ENCODE measurements at places on chromosomes 11 and 22.

DNA sequence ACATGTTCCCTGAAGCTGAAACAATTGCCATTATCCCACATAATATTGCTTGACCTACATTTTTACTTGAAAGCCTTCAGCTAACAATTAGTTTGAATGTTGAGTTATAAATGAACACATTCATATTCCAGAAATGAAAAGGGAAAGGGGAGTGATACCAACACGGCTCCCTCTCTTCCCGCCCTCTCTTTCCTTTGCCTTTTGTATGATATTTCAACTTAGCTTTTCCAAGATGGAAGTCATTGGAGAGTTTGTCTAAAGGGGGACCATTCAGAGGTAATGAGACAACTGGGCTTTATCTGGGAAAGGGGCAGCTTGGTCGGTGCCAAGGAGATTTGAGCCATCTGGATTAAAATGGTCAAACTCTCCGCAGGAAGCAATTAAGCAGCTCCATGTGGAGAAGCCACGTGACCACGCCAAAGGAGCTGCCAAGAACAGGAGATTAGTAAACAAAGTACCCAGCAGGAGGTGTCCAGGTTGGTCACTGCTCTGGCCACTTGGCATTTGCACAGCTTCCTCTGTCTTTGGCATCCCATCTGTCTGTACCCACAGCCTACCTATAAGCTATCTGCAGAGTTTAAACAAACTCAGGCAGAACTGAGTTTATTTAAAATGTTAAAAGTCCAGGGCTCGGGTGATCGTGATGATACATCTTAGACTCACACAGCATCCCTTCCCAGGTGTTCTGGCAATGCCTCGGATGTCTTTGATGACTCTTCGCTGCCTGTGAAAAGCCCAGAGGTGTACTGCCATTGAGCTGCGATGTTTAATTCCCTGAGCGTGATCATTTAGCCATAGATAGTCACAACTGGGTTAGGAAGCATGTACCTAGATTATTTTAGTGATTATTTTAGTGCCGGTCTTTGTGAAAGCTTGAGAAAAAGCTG, 735.9 kb downstream of the NTM start:
- no peaks in the 10 kb centered on the region for H3K27me3 ChIP-seq
- no peak overlapping the region for H3K4me3 ChIP-seq
- no peaks in the 10 kb centered on the region for H3K4me1 ChIP-seq

DNA sequence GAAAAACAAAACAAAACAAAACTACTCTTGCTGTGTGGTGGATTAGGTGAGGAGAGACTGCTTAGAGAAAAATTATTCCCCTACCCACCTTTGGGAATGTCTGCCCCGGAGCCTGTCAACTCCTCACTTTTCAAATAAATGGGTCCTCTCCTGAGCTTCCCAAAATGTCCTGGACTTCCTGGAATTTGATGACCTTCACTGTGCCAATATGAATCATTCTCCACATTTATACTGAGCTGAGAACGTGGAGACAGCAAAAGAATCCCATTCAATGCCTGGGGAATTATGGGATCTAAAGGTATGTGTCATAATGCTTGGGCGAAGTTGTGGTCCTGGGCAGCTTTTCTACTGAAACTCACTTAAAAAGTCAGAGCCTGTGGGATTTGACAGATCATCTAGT, 136.8 kb downstream of the KIF18A start:
- no peaks in the 10 kb centered on the region for H3K36me3 ChIP-seq
- H3K4me3 ChIP-seq: no peak overlapping the region
- H3K27ac ChIP-seq: no peak overlapping the region
- no peaks in the 10 kb centered on the region for H3K27me3 ChIP-seq
- H3K4me1 ChIP-seq: no peaks in the 10 kb centered on the region

- no peak for DNase-seq
- H3K27me3 ChIP-seq: no peaks in the 10 kb centered on the region
- no peak overlapping the region for H3K4me3 ChIP-seq
- H3K27ac ChIP-seq: peak overlapping the region; percentile 80
- H3K4me1 ChIP-seq: peaks cover 6% of the 10 kb centered on the region
These were observed 21.6 kb upstream of the PEX26 start for GRCh38 chr22:18056161-18056666.

- DNase-seq: no peak
- no peaks in the 10 kb centered on the region for H3K4me1 ChIP-seq
- H3K27ac ChIP-seq: no peak overlapping the region
- H3K4me3 ChIP-seq: no peak overlapping the region
These were observed 10.5 kb upstream of the PANX3 start for GRCh38 chr11:124600621-124601320.

DNA sequence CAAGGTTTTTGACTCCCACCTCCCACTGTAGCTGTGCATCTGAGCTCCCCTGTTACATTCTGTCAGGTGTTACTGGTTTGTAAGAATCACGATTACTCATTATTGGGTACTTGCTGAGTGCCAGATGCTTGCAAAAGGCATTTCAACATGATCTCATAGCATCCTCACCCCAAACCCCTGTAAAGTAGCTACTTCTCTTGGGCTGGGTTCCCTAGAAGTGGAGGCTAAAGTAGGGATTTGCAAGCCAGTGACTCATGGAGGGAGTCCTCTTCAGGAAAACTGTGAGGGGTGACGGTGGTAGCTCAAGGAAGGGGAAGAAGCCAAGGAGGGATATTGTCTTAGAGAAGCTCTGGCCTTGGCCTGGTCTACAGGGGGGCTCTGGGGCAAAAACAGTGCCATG, 78.6 kb downstream of the TIMP3 start:
- H3K27me3 ChIP-seq: peaks cover 2% of the 10 kb centered on the region
- no peak overlapping the region for H3K27ac ChIP-seq
- no peaks in the 10 kb centered on the region for H3K36me3 ChIP-seq
- H3K4me3 ChIP-seq: no peak overlapping the region
- no peaks in the 10 kb centered on the region for H3K4me1 ChIP-seq
- DNase-seq: no peak

DNA sequence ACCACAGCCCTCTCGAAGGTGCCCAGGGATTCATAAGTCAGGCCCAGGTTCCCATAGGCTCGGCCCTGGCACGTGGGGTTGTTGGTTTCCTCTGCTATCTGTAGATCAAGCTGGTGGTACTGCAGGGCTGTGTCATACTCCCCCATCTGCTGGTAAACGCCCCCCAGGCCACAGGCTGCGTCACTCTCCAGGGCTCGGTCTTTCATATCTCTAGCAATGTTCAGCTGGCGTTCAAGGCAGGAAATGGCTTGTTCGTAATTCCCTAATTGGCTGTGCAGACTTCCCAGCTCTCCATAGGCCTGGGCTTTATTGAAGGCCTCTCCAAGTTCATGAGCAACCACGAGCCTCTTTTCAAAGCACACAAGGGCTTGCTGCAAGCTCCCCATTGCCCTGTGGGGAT, 186.4 kb upstream of the PITPNB start:
- no peak overlapping the region for H3K4me3 ChIP-seq
- no peaks in the 10 kb centered on the region for H3K27me3 ChIP-seq
- H3K36me3 ChIP-seq: no peaks in the 10 kb centered on the region
- no peaks in the 10 kb centered on the region for H3K4me1 ChIP-seq
- no peak for DNase-seq
- no peak overlapping the region for H3K27ac ChIP-seq

DNA sequence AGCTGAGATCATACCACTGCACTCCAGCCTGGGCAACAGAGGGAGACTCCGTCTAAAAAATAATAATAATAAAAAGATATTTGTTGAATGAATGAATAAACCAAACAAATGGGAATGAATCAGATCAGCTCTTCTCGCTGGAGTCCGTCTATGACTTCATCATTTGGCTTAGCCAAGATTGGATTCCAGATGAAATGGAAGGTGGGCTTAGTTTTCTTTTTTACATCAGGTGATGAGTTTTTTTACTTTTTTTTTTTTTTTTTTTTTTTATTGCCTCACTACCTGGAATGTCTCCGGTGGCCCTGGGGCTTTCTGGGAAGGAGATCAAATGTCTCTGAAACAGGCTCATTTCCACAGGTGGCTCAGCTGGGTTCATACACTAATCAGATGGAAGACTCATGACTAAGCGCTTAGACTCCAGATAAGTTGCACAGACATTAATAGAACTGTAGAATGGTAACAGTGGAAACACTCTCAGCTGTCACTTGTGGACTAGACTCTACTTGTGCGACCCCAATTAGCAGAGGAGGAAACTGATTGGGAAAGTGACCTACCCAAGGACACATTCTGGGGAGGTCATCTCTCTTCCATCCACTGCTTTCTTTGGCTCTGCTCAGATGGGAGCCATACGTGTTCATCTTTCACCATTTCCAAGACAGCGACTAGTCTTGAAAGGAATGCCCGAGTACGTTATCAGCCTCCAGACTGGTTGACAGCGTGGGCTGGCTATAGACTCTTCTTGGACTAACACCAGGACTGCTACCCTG, 20.5 kb upstream of the RBFOX2 start:
- DNase-seq: no peak
- no peaks in the 10 kb centered on the region for H3K36me3 ChIP-seq
